ENCODE measurements at places on chromosomes 12 and 14.
A peak's percentile ranks its signal among the peaks of the same experiment; 100 is the strongest.

- DNase-seq = peak; percentile 88
Measured at GRCh38 chr12:110134691-110135411, 10.7 kb downstream of the IFT81 start.

DNA sequence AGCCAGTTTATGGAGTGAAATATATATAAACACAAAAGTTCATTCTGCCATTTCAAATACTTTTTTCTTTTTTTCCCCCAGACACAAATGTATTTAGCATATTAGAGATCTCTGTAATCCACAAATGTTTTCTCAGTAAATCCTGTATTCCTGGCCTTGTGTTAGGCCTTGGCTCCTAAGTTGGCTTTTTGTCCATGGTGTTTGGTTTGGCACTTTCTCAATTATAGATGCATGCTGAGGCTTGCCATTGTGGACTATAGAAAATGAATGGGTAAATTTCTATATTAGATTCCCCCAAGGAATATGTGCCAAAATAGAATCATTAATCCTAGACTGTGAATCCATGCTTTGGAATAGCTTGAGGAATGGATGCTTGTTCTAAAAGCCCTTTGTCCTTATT is 17.0 kb downstream of the RIC8B start:
- no peak for DNase-seq

DNA sequence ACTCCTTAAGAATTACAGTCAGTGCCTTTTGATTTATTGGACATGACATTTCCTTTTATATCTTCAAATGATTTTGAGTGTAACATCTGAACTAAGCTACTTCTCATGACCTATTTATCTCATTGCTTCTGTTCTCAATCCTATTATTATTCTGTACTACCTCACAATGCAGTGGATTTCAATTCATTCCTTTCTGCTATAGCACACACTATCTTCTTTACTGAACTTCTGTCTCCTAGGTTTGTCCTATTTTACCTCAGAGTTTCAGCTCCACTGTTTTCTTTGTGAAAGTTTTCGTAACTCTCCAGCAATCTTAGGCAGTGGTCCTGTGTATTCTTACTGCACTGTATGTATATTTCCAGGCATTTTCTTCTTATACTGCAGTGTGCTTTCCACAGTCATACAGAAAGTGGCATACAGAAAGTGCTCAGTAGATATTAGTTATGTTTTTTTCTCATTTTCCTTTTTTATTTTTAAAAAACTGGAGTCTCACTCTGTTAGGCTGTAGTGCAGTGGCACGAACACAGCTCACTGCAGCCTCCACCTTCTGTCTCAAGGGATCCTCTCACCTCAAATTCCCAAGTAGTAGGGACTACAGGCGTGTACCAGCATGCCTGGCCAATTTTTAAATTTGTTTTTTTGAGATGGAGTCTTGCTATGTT is 368.6 kb upstream of the RGS6 start:
- no peak for DNase-seq

- no peak for DNase-seq
Measured at GRCh38 chr14:56195223-56195622, 77.0 kb downstream of the PELI2 start.

DNA sequence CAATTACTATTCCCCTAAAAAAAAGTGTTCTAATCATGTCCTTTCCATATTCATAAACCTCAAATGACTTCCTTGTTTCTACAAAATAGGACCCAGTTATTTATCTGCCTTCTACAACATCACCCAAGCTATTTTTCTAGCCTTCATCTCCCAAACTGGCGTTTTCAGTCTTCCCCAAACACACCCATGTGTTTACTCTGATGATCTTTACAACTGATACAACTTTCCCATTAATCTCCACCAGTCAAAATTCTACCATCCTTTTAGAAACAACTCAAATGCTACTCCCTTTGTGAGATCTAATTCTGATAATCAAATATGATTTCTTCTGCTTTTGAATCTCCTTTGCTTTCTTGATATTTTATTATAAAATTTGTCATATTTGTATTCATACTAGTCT is 114.5 kb downstream of the DUSP6 start:
- no peak for DNase-seq

- DNase-seq = no peak
Measured at GRCh38 chr12:72602581-72602980, 330.4 kb downstream of the TRHDE start.

DNA sequence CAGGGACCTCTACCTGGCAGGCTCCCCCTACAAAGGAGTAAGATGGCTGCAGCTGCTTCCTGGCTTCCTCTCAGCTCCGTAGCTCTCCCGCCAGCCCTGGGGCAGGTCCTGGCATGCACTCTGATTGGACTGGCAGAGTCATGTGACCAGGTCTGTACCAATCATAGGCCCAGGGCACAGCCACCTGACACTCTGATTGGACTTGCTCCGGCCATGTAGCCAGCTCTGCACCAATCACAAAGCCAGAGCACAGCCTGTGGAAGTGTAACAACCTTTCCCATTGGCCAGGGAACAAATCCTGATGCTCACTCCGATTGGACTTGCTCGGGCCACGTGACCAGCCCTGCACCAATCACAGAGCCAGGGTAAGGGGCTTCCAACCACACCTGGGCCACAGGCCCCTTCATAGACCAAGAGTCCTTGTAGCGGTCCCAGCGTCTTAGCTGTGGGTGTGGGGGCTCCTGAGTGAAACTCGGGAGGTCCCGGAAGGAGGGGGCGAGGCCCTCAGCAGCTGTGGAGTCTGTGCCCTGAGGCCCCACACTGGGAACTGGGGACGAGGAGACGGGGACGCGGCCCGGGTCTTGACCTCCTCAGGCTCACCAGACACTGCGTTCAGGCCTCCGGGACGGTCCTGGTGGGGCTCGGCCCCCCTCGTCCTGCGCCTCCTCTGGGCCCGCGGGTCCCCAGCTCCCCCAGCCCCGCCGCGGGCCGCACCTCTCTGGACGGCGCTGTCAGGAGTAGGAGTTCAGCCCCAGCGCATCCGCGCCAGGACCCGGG is 210.6 kb downstream of the ADGRD1 start:
- DNase-seq = no peak

GRCh38 chr12:91994208-91994797 is 151.3 kb downstream of the BTG1 start:
- DNase-seq = no peak

- DNase-seq = no peak
Measured at GRCh38 chr12:24138041-24138440, 188.6 kb upstream of the SOX5 start.

DNA sequence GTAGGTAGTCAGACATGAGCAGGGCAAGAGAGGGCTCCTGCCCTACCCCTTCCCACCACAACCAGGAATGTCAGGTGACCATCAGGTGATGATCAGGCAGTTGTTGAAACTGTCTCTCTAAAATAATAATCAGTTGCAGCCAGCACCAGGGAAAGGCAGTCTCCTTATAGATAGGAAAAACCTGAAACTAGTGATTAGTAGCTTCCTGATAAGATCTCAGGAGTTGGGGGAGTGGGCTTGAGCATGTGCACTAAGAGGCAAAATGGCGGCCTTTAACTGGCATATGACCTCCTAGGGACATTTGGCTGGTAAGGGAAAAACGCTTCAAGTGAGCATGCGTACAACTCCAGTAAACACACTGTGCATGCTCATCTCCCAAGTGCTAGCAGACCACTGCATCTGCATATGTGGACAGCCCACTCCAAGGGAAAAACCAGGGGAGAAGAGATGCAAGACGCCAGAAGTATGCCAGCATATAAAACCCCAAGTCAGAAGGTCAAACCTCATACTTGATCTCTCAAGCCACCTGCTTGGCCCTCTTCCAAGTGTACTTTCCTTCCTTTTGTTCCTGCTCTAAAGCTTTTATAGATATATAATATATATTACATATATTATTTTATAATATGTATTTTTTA is 37.1 kb downstream of the TGFB3 start:
- DNase-seq = no peak
